Stimulated activated CD4-positive, alpha-beta T cell treated with anti-CD3 and anti-CD28 coated beads, Interleukin-4, amount 100 ng/mL, for 48 hours (primary cell): ENCODE measurements at places on chromosomes 12 and 14.

GRCh38 chr12:93745286-93745685 is 68.1 kb downstream of the CRADD start:
- no peak for DNase-seq

- no peak for DNase-seq
Observed at GRCh38 chr12:1523558-1524050, 70.8 kb downstream of the FBXL14 start.

DNA sequence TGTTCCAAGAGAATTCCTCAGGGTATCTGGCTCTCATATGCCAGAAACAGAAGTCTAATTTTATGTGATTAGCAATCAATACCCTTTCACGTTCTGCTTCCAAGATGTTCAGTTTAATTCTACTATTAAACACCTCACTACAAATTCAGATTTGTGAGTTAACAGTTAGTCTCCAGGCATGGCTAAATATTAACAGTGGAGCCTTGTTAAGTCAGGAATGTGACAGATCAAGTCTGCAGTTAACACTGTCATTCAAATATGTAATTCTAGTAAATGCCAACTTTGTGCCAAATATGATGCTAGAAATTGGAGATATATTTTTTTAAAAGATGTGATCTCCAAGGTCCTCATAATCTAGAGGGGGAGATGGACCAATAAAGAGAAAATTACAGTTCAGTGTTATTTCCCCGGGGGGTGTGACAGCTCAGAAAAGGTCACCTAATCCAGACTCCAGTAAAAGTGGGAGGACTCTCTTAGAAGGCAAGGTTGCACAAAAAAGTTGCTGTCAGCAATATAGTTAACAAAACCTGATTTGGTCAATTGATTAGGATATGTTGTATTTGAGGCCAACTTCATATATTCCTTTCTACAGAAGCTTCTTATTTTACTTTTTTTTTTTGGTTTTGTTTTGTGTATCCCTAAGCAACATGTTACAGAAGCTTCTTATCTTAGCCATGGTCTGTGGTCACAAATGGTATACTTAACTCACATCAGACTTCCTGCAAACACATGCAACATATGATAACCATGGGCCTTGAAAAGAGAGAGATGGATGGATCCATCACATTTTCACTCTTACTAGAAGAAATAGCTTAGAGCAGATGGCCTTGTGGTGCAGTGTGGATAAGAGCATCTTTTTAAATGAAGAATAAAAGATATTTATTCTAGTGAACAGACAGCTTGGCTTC is 18.4 kb upstream of the RNU6-7 start:
- no peak for DNase-seq

DNA sequence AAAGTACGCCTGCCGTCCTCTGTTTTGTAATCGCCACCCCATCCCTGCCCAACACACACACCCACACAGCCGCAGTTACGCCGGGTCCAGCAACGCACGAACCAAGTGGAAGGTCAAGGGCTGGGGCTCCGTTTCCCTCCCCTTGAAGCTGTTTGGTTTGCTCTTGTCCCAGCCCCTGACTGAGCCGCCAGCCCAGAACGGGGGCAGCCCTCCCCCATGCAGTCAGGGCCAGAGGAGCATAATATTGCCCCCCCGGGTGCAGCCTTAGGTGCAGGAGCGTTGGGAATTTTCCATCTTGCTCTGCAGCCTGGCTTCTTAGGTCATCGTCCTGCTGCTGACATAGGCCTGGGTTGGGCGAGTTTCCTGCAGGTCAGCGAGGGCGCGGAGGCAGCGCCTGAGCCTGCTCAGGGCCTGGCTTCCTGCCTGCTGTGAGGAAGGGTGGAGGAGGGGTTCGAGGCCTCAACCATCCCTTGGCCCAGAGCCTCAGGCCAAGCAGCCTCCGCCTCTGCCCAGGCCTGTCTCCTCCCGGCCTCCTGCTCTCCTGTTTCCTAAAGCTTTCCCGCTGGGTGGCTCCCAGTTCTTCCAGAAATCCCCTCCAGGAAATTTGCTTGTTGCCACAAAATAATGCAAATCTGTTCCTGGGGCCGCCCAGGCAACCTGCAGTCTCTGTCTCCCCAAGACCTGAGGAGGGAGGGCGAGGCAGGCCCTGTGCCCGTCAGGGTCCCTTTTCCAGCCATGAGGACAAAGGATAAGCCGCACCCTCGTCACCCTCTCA is 44.5 kb downstream of the PSMA6 start:
- DNase-seq, result no peak

DNA sequence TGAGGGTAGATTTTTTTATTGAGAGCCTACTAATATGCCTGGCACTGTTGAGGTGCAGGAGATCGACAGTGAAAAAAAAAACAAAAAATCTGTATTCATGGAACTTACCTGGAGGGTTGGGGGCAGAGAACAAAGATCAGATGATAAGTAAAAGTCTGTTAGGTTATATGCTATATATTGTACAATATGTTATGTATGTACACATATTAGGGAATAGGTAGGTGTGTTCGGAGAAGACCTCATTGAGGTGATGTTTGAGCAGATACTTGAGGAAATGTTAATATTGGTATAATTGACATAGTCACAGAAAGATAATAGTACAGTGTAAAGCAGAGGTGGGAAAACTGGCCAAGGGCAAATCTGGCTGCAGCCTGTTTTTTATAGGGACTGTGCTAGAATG is 5.6 kb downstream of the ARF6 start:
- DNase-seq, result no peak

- no peak for DNase-seq
Observed at GRCh38 chr12:89573051-89573810, 47.4 kb upstream of the POC1B start.

GRCh38 chr12:48414021-48414420 is 58.3 kb upstream of the ANP32D start:
- no peak for DNase-seq

GRCh38 chr12:116624516-116624915 is 65.3 kb downstream of the MAP1LC3B2 start:
- no peak for DNase-seq

DNA sequence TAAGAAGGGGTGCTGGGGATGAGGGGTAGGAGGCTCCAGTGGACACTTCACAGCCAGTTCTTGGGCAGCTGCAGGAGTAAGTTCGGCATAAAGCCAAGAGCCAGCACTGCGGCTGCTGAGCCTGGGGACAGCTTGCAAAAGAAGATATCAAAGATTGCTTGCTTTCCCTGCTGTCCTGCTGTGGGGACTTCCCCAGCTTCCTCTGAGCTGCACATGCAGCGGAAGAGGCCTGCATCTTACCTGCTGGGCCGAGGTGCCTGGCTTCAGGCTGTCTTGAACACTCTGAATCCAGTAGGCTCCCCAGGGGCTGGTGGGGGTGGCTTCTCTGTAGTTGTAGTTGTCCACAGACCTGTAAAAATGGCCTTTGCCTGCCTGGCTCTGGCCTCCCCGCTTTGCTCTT is 1.3 kb downstream of the CHGA start:
- no peak for DNase-seq

- no peak for DNase-seq
Observed at GRCh38 chr12:55933169-55933798, 2.3 kb downstream of the DGKA start.

DNA sequence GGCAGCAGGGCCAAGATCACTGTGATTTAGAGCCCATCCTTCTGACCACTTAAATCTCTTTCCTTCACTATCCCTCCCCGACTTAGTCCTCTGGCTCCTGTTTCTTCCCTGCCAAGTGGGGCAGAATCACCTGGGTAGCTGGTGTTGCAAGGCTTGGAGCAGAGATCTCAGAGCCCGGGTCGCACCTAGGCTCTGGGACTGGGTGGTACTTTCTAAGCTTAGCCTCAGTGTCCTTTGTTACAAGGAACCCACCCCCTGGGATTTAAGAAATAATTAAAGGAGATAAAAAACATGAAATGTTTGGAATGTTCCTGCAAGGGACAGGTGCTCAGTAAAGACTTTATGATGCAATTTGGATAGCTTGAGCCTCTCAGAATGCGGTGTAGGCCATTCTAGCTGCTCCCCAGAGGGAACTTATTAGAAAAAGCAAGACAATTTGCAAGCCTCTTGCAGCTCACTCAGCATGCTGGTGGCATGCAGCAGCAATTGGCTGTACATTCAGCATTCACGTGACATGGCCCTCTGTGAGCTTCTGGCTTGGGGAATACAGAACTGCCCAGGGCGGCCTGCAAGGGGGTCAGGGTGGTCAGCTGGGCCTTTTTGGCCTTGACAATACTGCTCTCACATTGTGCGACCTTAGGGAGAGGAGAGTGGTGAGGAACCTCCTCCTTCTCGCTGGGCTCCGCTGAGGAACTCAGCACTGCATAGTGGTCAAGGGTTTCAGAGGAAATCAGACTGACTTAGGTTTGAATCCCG is 16.8 kb downstream of the C14orf132 start:
- no peak for DNase-seq
